Right forelimb (tissue), 1 donor: ENCODE measurements at places on chromosomes 7 and 10.

- no peak for DNase-seq
These were observed 79.3 kb downstream of the CSTF2T start for GRCh38 chr10:51620131-51620530.

DNA sequence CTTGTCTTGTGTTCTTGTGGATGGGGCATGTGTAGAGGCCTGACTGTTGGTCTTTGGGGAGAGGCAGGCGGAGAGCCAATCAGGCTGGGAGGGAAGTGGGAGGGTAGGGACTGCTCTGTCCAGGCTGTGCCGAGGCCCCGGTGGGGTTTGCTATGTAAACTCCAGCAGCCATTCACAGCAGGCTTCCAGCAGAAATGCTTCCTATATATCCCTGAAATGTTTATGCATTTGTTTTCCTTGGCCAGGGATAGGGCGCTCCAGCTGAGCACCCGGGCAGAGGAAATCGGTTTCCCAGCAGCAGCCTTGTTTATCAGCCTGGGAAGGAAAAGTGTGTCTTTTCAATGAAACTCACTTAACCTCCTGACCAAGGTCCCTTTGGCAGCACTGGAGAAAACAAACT is 18.3 kb upstream of the AQP1 start:
- DNase-seq = peak; percentile 71

- no peak for DNase-seq
These were observed 400.5 kb downstream of the PTPRN2 start for GRCh38 chr7:158186864-158187693.

- DNase-seq = no peak
These were observed 13.9 kb downstream of the EIF4H start for GRCh38 chr7:74187915-74188675.

GRCh38 chr10:60413306-60414012 is 23.8 kb upstream of the ANK3 start:
- DNase-seq = no peak

- DNase-seq = no peak
These were observed 105.0 kb upstream of the LANCL2 start for GRCh38 chr7:55260171-55260570.

DNA sequence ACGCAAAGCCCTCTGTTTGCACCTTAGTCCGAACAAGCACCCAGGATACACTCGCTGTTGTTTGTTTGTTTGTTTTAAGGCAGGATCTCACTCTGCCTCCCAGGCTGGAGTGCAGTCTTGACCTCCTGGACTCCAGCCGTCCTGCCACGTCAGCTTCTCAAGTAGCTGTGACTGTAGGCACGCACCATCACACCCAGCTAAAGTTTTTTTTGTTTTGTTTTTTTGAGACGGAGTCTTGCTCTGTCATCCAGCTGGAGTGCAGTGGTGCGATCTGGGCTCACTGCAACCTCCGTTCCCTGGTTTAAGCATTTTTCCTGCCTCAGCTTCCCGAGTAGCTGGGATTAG is 76.8 kb downstream of the CTBP2 start:
- no peak for DNase-seq

DNA sequence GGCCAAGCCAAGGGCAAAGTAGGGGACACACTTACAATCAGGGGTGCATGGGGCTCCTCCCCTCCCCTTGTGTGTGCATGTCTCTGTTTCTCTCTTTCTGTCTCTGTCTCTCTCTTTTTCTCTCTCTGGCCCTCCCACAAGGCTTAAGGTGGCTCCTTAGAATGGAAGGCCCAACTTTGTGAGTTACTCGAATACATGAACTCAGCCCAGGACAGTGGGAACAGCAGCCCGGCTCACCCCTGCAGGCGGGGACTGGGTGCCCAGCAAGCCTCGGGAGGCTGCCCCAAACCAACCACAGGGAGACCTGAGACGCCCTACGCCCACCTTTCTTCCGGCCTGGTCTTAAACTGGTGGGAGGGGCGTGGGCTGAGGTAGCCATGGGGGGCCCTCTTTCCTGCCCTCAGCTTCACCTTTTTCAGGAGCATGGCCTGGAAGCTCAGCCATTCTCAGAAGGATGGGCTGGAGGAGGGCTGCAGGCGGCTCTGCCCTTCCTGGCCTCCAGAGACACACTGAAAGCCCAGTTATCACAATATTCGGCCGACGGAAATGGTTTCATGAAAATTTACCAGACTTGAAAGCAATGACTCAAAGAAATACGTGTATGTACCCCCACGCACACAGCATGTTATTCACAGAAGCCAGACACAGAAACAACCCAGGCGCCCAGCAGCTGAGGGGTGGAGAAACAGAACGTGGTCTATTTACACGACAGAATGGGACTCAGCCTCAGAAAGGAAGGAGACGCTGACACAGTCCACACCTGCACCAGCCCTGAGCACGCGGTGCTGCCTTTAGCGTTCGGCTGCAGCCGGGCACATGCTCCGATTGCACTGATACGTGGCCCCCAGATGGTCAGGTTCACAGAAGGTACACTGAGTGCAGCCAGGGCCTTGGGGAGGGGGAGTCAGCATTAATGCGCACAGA is 229.5 kb downstream of the PTPRN2 start:
- no peak for DNase-seq

- DNase-seq = no peak
These were observed 8.1 kb downstream of the ASB4 start for GRCh38 chr7:95493844-95494243.

- DNase-seq = no peak
These were observed 109.2 kb downstream of the PIP4K2A start for GRCh38 chr10:22605168-22605567.

DNA sequence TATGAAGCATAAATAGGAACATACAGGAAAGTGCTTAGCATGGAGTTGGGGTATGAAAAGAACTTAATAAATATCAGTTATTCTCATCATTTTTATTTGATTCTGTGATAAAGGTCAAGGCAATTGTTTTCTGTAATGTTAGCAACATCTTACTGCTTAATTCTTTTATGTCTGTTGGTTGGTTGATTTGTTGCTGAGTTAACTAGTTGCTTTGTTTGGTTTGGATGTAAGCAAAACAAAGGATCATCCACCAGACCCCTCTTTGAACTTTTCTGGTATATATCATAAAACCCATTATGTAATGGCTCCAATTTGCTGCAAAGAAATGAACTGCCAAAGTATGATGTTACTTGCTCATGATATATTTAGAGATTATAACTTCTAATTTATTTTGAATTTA is 44.5 kb downstream of the CH25H start:
- DNase-seq = no peak

DNA sequence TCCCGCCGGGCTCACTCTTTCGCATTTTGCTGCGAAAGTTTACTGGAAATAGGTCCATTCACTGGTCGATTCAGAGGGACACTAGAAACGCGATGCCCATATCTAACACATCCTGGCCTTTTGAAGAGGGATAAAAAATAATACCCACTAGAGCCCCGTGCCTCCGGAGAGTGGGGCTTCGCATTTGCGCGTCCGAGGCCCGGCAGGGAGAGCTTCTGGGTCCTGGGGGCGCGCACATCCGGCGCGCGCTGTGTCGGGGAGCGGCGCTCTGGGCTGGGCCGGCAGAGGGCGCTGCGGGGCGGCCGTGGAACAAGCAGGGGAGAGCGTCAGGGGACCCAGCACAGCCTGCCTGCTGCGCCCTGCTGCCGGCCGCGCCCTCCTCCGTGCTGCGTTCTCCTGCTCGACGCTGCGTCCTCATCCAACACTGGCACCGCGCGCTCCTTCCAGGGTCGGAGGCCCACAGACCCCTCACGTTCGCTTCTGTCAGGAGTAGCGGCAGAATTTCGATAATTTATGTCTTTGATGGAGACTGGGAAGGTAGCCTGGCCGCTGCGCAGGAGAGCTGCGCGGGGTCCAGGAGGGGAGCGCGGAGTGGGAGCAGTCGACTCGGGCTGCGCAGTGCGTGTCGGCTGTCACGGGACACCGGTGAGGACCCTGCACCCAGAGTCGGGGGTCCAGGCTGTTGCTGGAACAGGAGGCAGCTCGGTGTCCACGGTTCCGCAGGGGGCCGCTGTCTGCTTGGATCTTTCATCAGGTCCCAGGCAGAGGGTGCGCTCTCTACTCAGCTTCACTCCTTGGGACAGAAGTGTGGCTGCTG is 41.5 kb upstream of the ZNF32 start:
- DNase-seq = peak; percentile 96
